ENCODE measurements at places on chromosomes 16 and 17.
A peak's percentile ranks its signal among the peaks of the same experiment; 100 is the strongest.

DNA sequence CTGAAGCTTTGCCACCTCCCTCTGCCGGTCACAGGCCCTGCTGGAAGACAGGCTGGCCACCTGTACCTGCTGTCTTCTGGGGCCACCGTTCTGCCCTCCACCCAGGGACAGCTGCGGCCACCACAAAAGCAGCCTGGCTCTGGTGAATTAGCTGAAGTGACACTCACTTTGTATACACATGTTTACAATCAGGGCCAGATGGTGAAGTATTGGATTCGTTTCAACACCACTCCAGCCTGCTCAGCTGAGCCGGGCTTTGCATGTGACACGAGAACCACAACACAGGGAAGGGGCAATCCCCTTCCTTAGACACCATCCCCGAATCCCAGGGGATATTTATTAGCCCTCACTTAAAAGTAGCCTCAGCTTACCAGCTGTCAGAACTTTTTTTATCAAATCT lies 191.5 kb upstream of the RPL38 start:
- DNase-seq: no peak

DNA sequence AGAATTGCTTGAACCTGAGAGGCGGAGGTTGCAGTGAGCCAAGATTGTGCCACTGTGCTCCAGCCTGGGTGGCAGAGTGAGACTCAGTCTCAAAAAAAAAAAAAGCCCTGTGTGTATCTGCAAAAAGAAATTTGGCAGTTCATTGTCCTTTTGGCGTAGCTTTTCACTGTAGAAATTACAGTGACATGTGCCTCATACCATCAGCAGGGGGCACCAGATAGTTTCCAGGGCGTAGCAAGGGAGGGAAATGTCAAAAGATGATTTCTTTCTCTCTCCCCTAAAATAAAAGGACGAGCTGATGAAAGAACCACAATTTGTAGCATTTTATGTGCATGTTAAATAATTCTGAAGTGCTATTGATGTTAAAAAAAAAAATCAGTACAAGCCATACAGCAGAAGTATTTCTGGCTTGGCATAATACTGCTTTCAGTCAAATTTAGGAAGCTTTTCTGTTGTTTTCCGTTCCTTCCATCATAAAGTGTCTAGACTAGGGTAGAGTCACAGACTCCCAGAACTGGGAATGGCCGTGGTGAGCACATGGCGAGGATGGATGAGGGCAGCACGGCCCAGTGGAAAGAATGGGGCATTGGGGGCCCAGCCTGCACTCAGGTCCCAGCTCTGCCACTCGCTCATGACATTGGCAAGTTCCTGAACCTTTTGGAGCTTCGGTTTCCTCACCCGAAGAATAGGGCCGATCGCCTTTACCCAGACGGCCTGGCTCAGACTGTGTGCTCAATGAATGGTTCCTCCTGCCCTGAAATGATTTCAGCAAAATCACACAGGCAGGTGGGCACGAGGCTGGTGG lies 59.8 kb upstream of the RPH3AL start:
- peak; percentile 37 for DNase-seq

DNA sequence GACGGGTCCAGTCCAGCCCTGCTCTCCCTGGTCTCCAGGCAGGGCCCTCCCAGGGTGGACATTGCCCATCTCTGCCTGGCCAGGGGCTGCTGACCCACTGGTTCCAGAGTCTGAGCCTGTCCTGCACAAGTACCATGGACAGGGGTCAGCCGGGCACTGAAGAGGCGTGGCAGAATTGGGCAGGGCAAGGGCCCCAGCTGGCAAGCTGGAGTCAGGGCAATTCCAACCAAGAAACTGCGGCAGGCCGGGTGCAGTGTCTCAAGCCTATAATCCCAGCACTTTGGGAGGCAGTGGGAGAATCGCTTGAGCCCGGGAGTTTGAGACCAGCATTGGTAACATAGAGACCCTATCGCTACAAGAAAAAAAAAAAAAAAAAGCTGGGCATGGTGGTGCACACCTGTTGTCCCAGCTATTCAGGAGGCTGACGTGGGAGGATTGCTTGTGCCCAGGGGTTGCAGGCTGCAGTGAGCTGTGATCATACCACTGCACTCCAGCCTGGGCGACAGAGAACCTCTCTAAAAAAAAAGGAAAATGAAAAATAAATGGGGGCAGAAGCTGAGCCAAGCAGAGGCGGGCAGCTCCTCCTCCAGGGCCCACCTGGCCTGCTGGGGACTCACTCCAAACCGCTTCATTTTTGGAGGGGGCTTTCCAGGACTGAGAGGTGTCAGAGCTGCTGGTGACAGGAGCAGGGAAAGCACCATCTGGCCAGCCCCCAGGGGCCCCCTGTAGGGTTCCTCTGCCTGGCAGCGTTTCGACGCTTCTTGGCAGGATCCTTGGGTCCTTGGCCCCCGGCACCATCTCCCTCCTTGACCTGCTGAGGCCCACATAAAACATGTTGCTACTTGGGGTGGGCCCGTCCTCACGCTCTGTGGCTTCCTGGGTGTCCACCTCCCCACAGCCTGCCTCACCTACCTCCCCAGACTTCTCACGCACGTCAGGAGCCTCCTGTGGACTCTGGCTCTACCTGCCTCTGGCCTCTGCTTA lies 2.9 kb upstream of the MAFG start:
- DNase-seq: no peak

DNA sequence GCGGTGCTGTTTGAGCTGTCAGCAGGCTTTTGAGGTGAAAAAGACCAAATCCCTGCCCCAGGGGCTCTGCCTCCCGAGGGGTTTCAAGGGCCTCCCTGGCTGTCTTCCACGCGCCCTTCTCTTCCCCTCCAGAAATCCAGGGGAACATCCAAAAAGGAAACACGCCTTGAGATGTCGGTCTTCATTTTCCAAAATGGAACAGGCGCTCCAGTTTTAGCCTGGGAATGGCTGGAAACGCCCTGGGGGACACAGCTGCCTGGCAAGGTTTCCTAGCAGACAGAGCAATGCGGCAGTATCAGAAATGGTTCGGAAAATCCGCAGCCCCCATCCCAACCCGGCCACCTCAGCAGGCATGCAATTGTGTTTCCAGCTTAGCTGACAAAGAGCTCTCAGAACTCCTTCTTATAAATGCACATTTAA lies 16.6 kb upstream of the LITAF start:
- no peak for DNase-seq

Data from foreskin keratinocyte (primary cell).